ENCODE measurements at places on chromosomes 1 and 21. TPM values are rescaled to one million over a fixed set of nuclear protein-coding genes. Genes with fewer than 3 reads are reported as not detected.

EDN2 gene
- 0.19 TPM for polyA plus RNA-seq

HSF2BP gene
- 1.0 TPM for polyA plus RNA-seq

ADCY10 gene
- 0.11 TPM for polyA plus RNA-seq

- DNase-seq: no peak
Measured at GRCh38 chr1:70818401-70818800, 229.2 kb downstream of the PTGER3 start.

- DNase-seq: no peak
Measured at GRCh38 chr1:209123601-209124000, 459.9 kb upstream of the CAMK1G start.

SSR2 gene
- 867 TPM for polyA plus RNA-seq

DNA sequence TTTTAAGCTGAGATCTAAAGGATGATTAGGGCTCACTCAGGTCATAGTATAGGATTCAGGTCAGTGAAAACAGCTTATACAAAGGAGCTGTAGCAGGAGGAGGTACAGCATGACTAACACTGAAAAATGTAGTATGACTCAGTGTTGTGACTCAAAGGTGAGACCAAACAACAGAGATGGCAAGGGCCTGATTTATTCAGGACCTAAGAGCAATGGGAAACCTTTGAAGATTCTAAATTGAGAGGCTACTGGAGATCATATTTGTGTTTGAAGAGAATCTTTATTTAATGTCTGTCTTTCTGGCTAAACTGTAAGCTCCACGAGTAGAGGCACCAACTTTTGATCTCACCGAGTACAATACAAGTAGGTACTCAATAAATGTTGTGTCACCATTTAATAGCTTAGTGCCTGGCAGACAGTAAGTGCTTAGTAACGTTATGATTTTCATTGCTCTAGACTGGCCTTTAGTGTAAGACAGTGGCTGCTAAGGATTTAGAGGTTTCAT, 43.5 kb downstream of the PRKAA2 start:
- DNase-seq: no peak

DNA sequence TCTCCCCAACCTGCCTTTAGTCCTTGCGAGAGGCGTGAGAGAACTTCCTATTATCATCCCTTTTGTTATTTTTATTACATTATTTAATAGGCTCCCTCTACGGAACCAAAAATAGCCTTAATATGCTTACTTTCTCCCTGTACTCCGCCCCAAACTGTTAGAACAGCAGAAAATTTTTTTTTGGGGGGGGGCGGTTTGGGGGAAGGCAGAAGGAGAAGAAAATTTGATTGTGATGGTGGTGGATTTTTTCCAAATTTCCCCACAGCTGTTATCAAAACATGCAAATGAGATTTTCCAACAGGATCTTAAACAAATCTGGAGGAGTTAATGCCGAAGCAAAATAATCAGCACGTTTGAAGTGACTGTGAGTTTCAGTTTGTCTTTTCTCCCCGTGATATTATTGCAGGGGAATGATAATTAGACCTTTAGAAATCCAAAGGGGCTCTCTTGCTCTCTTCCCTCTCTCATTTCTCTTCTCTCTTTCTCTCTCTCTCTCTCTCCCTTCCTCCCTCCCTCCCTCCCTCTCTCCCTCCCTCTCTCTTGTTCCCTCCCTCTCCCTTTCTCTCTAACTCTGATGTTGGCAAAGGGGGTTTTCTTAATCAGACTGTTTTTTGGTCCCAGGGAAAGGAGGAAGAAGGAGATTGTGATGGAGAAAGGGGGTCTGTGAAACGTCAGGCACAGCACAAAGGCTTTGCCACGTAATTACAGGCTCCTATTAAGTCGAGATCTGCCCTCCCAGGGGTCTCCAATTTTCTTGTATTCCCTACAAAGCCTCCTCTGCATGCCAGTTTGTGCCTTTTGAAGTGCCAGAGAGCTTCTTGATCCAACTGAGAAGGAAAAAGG, 1.1 kb upstream of the PRRX1 start:
- no peak for DNase-seq

GRCh38 chr1:111857194-111857651, 101.5 kb downstream of the DDX20 start:
- DNase-seq: no peak

GRCh38 chr21:43308101-43308814, 118.7 kb downstream of the SIK1 start:
- DNase-seq: no peak

GRCh38 chr21:19810779-19811178, 1187.4 kb upstream of the NCAM2 start:
- no peak for DNase-seq

HSPA6 gene
- polyA plus RNA-seq: 0.27 TPM

GPR157 gene
- polyA plus RNA-seq: 1.1 TPM

DNA sequence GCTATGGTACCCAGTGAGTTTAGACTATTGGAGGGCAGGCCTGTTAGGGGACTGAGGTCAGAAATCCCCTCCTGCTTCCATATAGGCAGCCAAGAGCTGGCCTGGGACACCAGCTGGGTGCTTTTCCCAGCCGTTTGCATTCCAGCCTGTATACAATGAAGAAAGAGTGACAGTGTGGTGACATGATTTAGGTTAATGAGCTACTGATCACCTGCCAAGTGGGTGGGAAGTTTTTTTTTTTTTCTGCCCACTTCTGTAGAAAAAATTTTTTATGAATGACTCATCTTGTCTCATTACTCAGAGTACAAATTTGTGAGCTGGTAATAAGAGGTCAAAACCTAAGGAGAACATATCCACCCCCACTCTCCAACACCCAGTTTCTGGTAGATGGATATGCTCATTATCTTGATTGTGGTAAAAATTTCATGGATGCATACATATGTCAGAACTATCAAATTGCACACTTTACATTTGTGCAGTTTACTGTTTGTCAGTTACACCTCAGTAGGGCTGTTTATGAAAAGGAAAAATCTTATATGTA, 16.4 kb upstream of the CGN start:
- DNase-seq: no peak

DNA sequence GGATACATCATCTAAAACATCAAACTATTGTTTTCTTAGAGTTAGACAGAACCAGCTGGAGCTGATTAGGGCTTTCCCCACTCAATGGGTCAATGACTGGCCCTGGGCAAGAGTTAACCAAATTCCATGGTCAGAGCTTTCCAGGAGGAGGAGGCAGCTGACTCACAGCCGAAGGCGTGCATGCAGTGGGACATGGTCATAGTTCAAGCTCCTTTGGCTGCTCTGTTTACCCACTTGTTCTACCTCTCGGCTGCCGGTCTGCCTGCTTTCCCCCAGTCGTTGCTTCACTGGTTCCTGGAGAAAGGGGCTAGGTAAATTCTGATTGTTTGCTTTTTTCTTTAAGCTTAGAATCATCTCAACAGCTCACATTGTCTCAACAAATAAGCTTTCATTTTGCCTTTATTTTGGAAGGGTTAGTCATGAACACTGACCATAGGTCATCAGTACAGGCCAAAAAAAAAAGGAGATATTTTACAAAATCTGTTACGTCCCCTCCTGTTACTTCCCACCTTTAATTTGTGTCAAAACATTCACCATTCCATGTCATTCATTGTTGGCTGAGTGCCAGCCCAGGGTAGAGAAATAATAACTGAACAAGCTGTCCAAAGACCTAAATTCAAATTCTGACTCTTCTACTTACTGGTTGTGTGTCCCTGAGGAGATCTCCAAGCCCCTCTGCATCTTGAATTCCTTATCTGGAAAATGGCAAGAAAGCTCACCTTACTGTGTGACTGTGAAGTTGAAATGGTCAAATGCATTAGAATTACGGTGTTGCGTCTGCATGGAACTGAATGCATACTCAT, 12.0 kb downstream of the MAB21L3 start:
- DNase-seq: no peak

- DNase-seq: no peak
Measured at GRCh38 chr21:32728456-32728839, 635 bp upstream of the SYNJ1 start.

DNA sequence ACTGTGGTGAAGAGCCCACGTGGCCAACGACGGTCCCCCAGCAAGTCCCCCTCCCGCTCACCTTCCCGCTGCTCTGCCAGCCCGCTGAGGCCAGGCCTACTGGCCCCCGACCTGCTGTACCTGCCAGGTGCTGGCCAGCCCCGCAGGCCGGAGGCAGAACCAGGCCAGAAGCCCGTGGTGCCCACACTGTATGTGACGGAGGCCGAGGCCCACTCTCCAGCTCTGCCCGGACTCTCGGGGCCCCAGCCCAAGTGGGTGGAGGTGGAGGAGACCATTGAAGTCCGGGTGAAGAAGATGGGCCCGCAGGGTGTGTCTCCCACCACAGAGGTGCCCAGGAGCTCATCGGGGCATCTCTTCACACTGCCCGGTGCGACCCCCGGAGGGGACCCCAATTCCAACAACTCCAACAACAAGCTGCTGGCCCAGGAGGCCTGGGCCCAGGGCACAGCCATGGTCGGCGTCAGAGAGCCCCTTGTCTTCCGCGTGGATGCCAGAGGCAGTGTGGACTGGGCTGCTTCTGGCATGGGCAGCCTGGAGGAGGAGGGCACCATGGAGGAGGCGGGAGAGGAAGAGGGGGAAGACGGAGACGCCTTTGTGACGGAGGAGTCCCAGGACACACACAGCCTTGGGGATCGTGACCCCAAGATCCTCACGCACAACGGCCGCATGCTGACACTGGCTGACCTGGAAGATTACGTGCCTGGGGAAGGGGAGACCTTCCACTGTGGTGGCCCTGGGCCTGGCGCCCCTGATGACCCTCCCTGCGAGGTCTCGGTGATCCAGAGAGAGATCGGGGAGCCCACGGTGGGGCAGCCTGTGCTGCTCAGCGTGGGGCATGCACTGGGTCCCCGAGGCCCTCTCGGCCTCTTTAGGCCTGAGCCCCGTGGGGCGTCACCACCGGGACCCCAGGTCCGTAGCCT, 46.8 kb downstream of the TRIM11 start:
- DNase-seq: no peak

DNA sequence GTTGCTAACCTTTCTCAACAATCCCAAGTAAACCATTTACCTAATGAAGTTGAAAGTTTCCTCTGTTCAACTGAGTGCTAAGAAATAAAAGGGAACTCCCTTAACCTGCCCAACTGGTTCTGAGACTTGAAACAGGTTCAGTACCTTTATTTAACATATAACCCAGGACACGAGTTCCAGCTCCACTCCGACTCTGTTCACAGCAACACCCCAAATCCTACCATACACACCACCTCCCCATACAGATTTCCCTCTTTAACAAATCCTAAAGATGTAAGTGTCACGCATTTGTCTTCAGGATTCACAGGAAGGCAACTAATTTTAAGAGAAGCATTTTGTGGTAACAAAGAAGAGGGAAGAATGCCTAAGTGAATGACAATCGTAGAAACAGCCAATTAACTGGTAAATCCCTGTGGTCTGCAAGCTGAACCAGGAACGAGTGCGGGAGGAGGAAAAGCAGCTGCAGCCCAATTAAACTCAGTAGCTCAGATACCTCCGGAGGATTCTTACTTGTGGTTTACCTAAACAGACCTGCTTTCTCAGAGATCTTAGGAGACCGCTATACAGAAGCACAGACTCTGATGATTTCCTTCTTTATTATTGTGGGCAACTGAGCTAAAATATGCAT, 134.5 kb upstream of the MAGI3 start:
- DNase-seq: no peak

DNA sequence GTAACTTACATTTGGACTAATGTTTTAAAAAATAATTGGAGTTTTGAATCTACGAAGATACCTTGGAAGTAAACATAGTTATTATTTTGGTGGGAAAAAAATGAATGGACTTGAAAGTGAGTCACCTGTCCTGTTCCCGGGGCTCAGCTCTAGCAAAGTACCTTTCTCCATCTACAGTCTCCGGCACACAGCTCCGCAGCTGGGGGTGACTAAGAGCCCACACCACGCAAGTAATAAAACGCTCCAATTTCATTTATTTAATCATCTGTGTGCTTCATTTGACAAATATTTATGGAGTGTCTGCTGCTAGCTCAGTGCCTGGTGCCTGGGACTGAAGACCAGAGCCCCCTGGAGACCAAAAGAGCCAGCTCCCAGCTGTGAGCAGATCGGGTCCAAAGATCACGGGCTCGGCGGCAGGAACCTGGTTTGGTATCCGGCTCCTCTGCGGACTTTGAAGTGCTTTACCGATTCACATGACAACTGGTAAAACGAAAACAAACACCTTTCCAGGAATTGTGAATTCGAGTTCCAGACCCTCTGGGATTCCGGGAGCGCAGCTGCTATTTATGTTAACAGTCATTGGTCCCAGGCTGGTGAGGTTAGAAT, 1.7 kb upstream of the RIPK4 start:
- peak; percentile 27 for DNase-seq

NCAM2 gene
- polyA plus RNA-seq: 7.7 TPM

SLAMF1 gene
- polyA plus RNA-seq: not detected

DNA sequence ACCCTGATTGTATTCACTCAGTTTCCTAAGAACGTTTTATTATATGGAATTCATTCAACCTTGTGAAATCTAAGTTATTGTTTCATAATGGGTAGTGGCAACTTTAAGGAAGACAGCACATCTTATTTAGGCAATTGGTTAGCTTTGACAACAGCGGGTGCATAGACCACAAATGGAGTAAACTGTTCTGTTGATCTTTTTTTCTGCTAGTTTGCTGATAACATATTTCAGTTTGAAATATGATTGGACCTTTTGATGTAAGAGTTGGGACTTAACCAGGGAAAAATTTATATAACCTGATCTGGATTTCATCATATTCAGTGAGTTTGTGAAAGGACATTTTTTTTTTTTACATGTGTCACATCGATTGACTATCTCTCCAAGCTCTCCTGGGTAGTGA, 151.7 kb downstream of the HLX start:
- no peak for DNase-seq
